ENCODE measurements at places on chromosomes 1 and 21. TPM values are rescaled to one million over a fixed set of nuclear protein-coding genes. Genes with fewer than 3 reads are reported as not detected.

TUFT1 gene
- polyA plus RNA-seq = 4.2 TPM

DHDDS gene
- polyA plus RNA-seq = 24.4 TPM

FCMR gene
- polyA plus RNA-seq = 370 TPM

GOLT1A gene
- polyA plus RNA-seq = not detected

GJC2 gene
- polyA plus RNA-seq = not detected

ZNF683 gene
- polyA plus RNA-seq = 24.2 TPM

- DNase-seq = no peak
These were observed 44.4 kb downstream of the STPG1 start for GRCh38 chr1:24369199-24369598.

- DNase-seq = no peak
These were observed 12.8 kb downstream of the ARHGEF19 start for GRCh38 chr1:16199700-16200099.

DNA sequence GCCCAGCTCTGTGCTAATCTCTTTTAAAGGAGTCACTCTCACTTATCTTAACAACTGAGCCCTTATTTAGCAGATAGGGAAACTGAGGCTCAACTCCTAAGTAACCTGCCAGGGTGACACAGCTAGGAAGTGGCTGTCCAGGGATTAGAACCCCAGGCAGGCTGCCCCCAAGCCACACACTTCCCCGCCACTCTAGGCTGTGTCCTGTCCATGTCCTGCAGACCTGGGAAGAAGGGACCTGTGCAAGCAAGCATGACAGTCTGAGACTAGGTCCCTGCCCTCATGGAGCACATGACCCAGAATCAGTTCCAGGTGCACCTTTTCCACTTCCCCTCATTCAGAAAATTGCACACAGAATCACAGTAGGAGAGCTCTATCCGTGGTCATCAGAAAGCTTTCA is 12.2 kb downstream of the KIAA1614 start:
- DNase-seq = no peak

DNA sequence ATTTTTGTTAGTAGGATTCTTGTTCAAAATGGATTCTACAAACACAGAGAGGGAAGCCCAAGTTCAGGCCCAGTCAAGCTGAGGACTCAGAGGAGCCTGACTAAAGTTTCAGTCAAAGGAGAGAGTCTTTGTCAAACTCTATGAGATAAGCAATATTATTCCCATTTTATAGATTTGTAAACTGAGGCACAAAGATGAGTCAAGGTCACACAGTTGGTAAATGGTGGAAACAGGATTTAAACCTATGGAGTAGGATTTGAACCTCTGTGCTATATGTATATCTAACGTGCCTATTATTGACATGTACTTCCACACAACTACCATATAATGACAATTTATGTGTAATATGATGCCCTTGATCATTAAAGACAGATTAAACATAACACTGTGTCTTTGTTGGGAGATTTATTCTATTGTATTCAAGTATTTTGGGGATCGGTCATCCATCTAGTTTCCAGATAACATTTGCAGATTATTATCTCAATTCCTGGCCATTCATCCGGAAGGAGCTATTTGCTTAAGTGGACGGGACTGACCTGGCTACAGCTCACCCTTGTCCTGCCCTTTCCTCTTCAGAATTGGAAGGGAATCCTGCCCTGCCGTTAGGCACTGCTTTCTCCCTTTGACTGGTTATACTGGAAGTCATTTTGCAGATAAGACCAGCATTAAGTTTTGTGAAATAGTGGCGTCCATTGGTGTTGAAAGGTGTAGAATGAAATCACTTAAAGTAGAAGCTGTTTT is 86.1 kb upstream of the LMO4 start:
- DNase-seq = no peak

DNA sequence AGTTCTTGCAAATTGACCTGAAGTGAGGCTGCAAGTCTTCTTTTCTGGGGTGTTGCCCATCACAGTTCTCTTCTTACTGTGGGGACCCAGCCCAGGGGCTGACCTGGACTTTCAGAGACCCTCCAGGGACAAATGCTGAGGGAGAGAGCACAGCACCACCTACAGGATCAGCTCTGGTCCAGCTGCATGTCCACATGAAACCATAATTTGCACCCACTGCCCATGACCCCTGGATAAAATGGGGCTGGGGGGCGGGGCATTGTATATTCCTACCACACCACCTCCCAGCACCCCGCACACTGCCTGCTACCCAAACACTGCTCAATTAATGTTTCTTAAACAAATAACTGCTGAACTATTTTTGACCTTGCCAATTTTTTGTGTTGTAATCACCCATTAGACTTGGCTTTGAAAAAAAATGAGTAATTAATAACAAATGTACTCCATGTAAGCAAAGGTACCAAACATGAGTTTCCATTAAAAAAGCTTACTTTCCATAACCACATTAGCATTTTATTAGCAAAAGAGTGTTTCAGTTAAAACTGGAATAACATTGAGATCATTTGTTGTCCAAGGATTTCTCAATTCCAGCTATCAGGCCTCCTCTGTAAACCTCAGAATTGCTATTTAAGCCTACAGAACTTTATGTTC is 168.0 kb upstream of the RAB4A start:
- DNase-seq = no peak

GRCh38 chr1:30693366-30693765 is 30.0 kb downstream of the MATN1 start:
- no peak for DNase-seq

DNA sequence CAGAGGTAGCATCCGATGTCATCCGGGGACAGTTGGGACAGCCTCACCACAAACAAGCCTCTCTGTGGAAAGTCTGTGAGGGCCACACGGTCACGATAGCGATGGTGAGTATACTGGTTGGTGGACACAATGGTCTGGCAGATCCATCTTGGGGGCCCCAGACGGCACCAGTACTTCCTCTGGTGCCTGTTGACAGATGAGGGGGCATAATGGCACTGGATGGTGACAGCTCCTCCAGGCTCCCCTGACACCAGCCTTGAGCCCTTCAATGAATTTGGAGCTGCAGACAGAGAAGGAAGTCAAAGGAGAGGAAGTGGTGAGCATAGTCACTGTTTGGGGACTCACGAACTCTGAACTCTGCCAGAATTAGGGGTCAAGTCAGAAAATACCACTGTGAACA is 8.0 kb downstream of the FCAMR start:
- DNase-seq = no peak

GRCh38 chr1:8651236-8651890 is 166.1 kb downstream of the RERE start:
- DNase-seq = peak; percentile 25

- no peak for DNase-seq
These were observed 27.9 kb downstream of the NRDC start for GRCh38 chr1:51850420-51851223.

DNA sequence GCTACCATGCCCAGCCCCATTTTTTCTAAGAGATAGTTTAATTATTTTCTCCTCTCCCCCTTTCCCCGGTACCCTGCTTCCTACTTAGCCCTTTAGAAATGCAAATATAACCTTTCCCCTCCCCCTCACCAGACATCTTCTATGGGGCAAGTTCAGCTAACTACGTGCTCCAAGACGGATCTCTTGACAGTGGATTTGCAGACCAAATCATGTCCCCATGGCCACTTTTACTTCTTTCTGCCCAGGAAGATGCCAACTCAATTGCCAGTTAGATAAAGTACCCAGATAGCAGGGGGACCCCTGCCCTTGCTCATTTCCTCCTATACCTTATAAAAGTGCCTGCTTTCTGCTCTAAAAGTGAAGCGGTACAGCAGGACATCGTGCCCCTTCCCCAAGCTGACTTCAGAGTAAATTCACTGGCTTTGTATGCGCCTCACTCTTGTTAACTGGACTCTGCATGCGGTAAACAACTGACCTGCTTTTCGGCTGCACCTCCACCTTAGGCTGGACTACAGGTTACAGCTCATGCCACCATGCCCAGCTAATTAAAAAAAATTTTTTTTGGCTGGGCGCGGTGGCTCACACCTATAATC is 7.4 kb downstream of the DNAJC11 start:
- DNase-seq = no peak

GRCh38 chr1:21763694-21764419 is 19.1 kb downstream of the USP48 start:
- no peak for DNase-seq

- DNase-seq = no peak
These were observed 215.8 kb downstream of the SIPA1L2 start for GRCh38 chr1:232414100-232414499.

DNA sequence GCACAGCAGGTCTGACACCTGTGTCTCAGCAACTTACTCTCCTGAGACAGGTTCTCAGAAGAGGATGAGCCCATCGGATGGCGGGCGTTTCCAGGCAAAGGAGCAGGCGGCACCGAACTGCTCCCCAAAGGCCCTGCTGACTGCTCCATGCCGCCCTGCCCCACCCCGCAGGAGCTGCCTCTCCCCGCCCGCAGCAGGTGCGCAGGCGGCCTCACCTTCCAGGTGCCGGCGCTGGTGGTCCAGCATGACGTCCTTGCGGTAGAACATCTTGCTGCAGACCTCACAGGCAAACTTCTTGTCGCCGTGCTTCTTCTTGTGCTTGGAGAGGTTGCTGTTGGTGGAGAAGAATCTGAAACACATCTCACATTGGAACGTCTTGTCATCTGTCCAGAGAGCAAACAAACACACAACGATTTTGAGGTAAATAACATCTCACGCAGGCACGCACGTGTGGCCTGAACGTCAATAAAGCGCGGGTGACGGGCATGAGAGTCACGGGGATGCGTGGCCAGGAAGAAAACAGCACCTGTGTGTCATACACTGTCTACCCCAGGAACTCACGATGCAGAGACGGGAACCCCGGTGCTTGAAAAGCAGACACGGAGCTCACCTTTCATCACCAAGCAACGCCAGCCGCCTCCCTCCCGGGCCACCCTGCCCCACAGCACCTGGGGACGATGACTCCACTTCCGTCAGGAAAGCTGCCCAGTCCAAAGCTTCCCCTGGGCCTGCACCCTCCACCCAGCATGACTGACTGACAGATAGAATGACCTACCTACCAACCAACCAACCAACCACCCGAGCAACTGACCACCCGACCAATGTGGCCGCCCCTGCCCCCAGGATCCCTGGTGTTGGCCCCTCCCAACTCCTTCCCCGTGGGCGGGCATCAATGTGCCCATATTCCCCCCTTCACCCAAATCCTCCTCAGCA is 50.9 kb downstream of the PRDM15 start:
- no peak for DNase-seq

Measured in immature natural killer cell (primary cell).